DMS79 treated with DMSO at 0.1 percent for 48 hours (cell line): ENCODE measurements at places on chromosomes 3 and 15.

GRCh38 chr15:67824976-67825880, at the start of gene SKOR1:
TSS of gene SKOR1 (plus strand) at chr15:67825509. CDS start at chr15:67825603, 94 bp downstream.
- DNase-seq: no peak

- no peak for DNase-seq
These were observed 38.6 kb upstream of the TJP1 start for GRCh38 chr15:29860872-29861271.

GRCh38 chr3:193714523-193715137, 121.6 kb downstream of the OPA1 start:
- no peak for DNase-seq

DNA sequence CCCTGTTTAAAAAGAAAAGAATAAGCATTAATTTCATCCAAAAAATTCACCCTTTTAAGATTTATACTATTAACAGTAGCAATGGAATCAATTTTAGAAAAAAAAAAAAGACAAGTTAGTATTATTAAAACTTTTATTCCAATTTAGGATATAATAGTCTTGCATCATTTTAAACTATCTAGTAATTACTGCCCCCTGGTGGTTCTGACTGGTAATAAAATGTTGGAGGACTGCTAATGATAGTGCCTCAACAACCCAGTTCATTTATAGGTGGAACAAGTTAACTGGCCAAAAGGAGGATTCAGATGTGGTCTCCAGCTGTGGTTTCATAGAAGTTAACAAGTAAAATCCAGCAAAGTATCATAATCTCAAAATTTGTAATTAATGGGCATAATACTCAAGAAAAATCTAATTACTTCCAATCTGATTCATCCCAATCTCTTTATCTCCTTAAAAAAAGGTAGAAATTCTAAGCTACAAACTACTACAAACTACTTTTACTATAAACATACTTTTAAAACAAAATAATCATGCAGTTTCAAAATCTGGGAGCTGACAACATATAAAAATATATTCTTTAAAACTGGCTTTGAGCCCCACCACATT, 30.7 kb upstream of the WDR49 start:
- DNase-seq: no peak

DNA sequence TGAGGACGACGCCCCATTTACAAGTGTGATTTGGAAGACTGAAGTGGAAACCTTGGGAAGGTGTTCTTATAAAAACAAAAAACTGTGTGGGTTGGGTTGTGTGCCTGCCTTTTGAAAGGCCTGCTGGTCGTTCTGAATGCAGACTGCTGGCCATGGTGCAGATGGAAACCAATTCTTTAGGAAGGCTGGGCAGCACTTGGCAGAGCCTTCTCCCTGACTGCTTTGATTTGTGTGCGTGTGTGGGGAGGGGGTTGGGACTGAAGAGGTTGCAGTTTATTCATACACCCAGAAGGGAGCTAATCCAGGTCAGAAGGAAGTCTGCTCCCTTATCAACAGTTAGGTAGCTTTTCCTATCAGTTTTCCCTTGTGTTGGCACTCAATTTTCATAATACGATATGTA, 288.7 kb downstream of the SOX2 start:
- no peak for DNase-seq

GRCh38 chr15:51071578-51071977, 23.1 kb downstream of the TNFAIP8L3 start:
- DNase-seq: no peak

GRCh38 chr3:52062505-52062904, 6.1 kb upstream of the DUSP7 start:
- DNase-seq: no peak

- no peak for DNase-seq
These were observed 91.6 kb downstream of the RASA2 start for GRCh38 chr3:141578202-141578973.

GRCh38 chr3:70985572-70985971, 598.0 kb downstream of the FOXP1 start:
- no peak for DNase-seq

DNA sequence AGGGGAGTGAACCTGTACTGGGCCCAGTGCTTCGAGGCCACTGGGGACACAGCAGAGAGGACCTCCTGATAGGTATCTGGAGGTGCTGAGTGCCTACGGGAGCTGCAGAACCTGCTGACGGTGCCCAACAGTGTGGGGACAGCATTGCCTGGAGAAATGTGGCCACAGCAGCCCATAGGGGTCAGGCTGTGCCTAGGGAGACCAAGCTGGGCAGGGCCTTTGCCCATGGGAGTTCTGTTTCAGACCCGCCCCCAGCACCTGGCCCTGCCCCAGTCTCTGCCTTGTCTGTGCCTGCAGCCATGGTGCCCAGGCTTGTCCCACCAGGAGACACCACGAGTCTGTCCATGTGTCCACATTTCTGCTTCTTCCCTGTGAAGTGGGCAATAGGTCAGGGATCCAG, 15.3 kb upstream of the RPL32 start:
- no peak for DNase-seq

DNA sequence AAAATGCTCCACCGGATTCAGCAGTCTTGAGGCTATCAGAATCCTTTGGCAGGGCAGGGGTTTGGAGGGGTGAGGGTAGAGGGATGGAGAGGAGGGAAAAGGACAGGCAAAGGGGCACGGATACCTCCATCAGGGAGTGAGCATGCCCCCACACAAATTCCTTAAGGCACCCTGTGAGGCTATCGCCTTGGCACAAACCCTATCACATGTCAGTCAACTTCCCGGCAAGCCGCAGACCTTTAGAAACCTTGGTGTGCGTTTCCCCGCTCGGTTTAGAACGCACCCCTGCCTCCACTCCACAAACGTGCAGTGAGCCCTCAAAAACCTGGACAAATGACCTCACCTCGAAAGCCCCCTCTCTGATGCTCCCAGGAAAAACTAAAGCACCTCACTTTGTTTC, 422 bp upstream of the SETMAR start:
- DNase-seq: no peak

- DNase-seq: no peak
These were observed 121.6 kb downstream of the RBPMS2 start for GRCh38 chr15:64653757-64654156.
